Activated T-helper 1 cell treated with anti-CD3 and anti-CD28 coated beads, Interleukin-12 subunit alpha, Interleukin-12 subunit beta, Interleukin-2, Interleukin-4 antibody, amounts not matched to agents 30 ng/mL and 10 ng/mL and 1 ng/mL, durations not matched to agents 14 hours and 24 hours and 36 hours (primary cell): ENCODE measurements at places on chromosomes 7 and 10. TPM values are rescaled to one million over a fixed set of nuclear protein-coding genes. Genes with fewer than 3 reads are reported as not detected.

GRCh38 chr10:111968647-111969046 is 214.9 kb downstream of the GPAM start:
- H3K27me3 ChIP-seq, result no peaks in the 10 kb centered on the region
- no peak for DNase-seq
- no peaks in the 10 kb centered on the region for H3K36me3 ChIP-seq
- H3K4me1 ChIP-seq, result no peaks in the 10 kb centered on the region

GRCh38 chr10:29473406-29474100 is 161.2 kb downstream of the SVIL start:
- DNase-seq, result no peak
- H3K36me3 ChIP-seq, result peaks cover 2% of the 10 kb centered on the region
- H3K4me1 ChIP-seq, result peaks cover 7% of the 10 kb centered on the region
- H3K4me3 ChIP-seq, result no peak overlapping the region

DNA sequence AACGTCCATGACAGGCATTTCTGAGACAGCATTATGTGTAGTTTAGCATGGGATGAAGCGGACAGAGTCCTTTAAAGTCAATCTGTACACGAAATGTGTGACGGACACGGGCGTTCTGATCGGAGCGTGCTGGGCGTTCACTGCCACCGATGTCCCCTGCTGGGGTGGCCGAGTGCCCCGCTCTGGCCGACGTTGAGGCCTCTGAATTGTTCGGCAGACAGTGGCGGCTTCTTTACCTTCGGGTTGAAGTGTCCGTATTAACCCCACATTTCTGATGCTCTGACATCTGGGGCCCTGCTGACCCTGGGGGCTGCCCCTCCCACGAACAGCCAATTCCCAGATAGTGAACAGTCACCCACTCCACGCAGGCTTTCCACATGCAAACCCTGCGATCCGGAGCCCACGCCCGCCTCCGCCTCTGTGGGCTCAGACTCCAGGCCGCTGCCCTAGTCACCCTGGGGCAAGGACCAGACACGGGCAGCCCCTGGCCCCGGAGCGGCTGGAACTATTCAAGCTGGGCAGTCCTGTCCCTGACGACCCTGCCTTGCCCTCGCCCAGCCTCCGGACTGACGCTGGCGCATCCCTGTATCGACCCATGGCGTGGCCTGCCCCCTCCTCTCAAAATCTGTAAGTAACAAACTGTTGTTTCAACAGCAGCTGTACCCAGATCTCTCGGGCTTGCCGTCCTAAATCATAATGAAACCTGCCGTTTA is 445.7 kb downstream of the PTPRN2 start:
- H3K4me1 ChIP-seq, result no peaks in the 10 kb centered on the region
- no peaks in the 10 kb centered on the region for H3K36me3 ChIP-seq
- DNase-seq, result no peak

The ZNF487 gene
- total RNA-seq, result 1.8 and 2.0 TPM in 2 replicates

DNA sequence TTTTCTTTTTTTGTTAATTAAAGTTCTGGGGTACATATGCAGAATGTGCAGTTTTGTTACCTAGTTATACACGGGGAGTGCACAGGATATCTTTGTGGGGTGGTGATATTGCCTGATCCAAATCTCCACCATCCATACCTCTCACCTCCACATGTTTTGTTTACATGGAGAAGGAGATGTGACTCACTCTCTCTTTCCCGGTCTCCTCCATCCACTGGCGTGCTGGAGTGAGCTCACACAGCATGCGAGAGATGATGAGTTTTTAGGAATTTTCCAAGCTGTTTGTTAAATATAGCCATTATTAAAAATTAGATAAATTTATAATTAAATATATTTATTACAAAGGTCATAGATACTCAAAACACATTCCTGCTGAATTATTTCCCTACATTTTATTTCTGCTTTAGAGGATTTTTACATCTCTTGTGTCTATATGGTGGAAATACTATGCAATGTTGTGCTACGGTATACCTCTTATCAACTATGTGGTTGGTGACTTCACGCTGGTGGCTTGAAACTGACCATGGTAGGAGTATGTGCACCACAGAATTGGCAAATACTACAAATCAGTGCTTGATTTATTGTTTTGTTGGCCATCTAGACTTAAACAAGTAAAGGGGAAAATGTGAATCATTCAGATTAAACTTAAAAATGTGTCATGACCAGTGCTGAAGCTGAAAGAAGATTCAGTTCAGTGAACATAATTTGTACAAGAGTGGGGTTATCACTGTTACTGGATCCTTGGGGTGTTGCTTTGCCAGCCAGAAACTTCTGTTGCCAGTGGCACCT is 107.9 kb upstream of the FAM180A start:
- no peak overlapping the region for H3K27ac ChIP-seq
- no peaks in the 10 kb centered on the region for H3K36me3 ChIP-seq
- peaks cover 3% of the 10 kb centered on the region for H3K27me3 ChIP-seq
- H3K4me1 ChIP-seq, result no peaks in the 10 kb centered on the region
- no peak overlapping the region for H3K4me3 ChIP-seq

DNA sequence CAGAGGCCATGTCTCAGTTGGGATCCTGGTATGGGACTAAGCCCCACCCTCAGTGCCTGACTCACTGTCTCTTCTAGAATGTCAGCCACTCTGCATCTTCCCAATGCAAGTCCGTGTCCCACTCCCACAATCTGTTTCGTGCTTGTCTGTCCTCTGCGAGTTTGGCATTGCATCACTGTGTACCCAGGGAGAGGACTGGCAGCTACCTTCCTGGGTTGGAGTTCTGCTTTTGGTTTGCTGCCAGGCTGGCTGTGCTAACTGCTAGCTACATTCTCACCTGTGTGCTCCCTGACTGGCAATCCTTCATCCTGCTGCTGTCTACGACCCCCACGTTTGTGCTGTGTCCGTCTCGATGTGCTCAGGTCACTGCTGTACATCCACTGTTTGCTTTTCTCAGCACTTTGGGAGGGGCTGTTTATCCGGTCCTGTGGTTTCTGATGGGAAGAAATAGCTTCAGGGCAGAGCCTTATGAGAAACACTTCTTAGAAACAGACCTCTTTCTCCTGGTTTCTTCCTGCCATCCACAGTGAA is 56.0 kb upstream of the GLI3 start:
- no peaks in the 10 kb centered on the region for H3K36me3 ChIP-seq
- no peak for DNase-seq
- H3K27me3 ChIP-seq, result no peaks in the 10 kb centered on the region
- no peak overlapping the region for H3K27ac ChIP-seq
- no peaks in the 10 kb centered on the region for H3K4me1 ChIP-seq
- H3K4me3 ChIP-seq, result no peak overlapping the region

GRCh38 chr10:89360157-89360556 is 17.7 kb upstream of the IFIT1B start:
- H3K4me1 ChIP-seq, result no peaks in the 10 kb centered on the region
- no peak for DNase-seq
- H3K36me3 ChIP-seq, result no peaks in the 10 kb centered on the region
- H3K27me3 ChIP-seq, result peaks cover 34% of the 10 kb centered on the region
- no peak overlapping the region for H3K4me3 ChIP-seq

DNA sequence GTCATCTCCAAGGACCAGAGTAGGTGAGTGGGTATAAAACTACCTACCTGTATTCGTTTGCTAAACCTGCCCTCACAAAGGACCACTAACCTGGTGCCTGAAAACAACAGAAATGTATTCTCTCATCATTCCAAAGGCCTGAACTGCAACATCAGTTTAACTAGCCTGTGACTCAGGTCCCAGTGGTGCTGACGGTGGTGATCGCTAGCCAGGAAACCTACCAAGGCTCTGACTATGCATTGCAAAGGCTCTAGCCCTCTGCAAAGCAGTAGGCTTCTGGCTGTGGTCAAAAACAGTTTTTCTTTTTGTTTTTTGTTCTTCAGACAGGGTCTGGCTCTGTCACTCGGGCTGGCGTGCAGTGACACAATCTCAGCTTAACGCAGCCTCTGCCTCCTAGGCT is 107.5 kb downstream of the NPTX2 start:
- no peaks in the 10 kb centered on the region for H3K4me1 ChIP-seq
- no peak for DNase-seq
- H3K27me3 ChIP-seq, result peaks cover 6% of the 10 kb centered on the region
- H3K27ac ChIP-seq, result no peak overlapping the region
- H3K4me3 ChIP-seq, result no peak overlapping the region

DNA sequence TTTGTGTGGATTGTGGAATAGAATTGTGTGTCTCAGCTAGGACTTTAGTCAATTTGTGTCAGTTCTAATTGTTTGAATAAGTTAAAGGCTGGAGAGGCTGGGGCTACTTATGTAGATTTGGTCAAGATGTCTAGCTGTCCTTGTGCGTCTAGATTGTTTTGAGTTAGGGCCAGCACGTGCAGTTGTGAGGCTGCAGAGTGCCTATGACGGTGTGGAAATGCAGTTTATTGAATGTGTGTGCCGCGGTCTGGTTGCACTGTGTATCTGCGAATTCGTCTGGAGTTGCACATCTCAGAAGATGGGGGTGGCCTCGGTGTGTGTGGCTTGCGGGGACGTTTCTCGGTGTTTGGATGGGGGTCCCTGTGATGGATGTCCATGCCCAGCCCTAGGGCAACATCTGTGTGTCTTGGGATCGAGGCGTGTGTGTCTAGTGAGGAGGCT is 10.2 kb downstream of the EMX2 start:
- H3K36me3 ChIP-seq, result peaks cover 4% of the 10 kb centered on the region
- H3K4me3 ChIP-seq, result no peak overlapping the region
- peaks cover 75% of the 10 kb centered on the region for H3K27me3 ChIP-seq
- no peak for DNase-seq
- peaks cover 9% of the 10 kb centered on the region for H3K4me1 ChIP-seq

- no peaks in the 10 kb centered on the region for H3K36me3 ChIP-seq
- peaks cover 20% of the 10 kb centered on the region for H3K27me3 ChIP-seq
- no peak for DNase-seq
Observed at GRCh38 chr7:104908636-104909035, 105.4 kb upstream of the KMT2E start.

The DNAJC12 gene
- 25.0 and 27.2 TPM in 2 replicates for total RNA-seq

GRCh38 chr10:103540722-103541121 is 47.2 kb downstream of the NEURL1 start:
- peaks cover 15% of the 10 kb centered on the region for H3K4me1 ChIP-seq
- H3K36me3 ChIP-seq, result no peaks in the 10 kb centered on the region
- no peak overlapping the region for H3K27ac ChIP-seq
- DNase-seq, result no peak
- H3K4me3 ChIP-seq, result no peak overlapping the region

The ITIH5 gene
- not detected in 2 replicates for total RNA-seq

DNA sequence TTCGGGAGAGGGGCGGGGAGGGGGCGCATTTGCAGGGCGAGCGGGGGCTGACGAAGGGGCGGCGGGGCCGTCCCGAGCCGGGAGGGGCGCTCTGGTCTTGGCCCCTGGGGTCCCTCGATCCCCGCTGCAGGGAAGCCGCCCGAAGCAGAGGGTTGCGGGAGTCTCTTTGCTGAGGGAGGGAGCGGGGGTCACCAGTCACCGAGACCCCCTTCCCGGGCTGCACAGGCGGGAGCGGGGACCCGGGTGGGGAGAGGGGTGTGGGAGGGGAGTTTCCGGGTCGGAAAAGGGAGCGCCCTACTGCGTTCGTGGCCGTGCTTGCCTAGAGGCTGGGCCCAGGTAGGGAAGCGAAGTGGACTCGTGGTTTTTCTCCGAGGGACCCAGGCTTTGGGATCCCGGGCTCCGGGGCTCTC is 422 bp downstream of the AP1S1 start:
- no peak for DNase-seq
- peaks cover 14% of the 10 kb centered on the region for H3K4me1 ChIP-seq
- peaks cover 10% of the 10 kb centered on the region for H3K36me3 ChIP-seq
- H3K27me3 ChIP-seq, result peaks cover 12% of the 10 kb centered on the region

The SP8 gene
- total RNA-seq, result not detected in 2 replicates

The AGBL3 gene
- 1.5 and 1.9 TPM in 2 replicates for total RNA-seq

The GARIN1A gene
- total RNA-seq, result 0.73 and 1.0 TPM in 2 replicates

The COL1A2 gene
- 9.3 and 10.2 TPM in 2 replicates for total RNA-seq

DNA sequence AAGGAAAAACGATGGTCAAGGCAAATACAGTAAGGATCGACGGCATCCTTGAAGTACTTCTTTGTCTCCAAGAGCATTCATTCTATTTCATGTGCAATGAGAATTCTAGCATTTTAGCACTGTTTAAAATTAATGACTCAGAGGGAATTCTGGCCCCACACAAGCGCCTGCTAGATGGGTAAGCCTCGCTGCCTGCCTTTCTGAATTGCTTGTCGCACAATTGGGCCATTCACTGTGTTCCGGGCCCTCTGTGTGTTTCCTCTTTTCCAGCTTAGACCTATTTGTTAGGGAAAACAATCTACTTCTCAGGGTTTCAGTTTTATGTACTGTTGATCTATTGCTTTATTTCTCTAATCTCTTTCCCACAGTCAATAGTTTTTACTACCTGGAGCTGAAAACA is 204.7 kb upstream of the ZNF32 start:
- DNase-seq, result no peak
- no peaks in the 10 kb centered on the region for H3K4me1 ChIP-seq
- H3K27ac ChIP-seq, result no peak overlapping the region
- H3K36me3 ChIP-seq, result no peaks in the 10 kb centered on the region
- peaks cover 11% of the 10 kb centered on the region for H3K27me3 ChIP-seq
- H3K4me3 ChIP-seq, result no peak overlapping the region

The MRPS17 gene
- total RNA-seq, result 38.2 and 39.3 TPM in 2 replicates

DNA sequence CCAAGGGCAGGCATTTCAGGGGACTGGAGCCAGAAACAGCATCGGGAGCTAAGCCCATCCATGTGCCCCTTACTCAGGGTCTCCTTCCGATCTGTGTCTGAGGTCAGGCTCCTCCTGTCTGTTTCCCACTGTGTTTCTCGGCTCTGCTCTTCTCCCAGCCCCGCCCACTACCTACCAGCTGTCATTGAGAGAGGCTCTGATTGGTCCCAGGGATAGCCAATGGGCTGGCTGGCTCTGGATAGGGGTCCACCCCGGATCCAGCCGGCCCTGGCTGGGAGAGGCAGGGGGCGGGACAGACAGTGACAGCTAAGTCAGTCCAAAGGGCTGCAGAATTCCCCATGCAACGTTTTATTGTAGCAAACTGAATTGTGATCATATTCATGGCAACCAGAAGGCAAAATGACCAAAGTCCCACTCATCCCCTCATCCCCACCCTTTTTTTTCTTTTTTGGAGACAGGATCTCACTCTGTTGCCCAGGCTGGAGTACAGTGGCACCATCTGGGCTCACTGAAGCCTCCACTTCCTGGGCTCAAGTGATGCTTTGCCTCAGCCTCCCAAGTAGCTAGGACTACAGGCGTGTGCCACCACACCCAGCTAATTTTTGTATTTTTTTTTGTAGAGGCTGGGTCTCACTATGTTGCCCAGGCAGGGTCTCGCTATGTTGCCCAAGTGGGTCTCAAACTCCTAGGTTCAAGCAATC is 76.3 kb downstream of the CLIP2 start:
- H3K27ac ChIP-seq, result no peak overlapping the region
- H3K27me3 ChIP-seq, result no peaks in the 10 kb centered on the region
- no peak for DNase-seq
- no peaks in the 10 kb centered on the region for H3K36me3 ChIP-seq

GRCh38 chr10:128693493-128694131 is 567.4 kb upstream of the MKI67 start:
- H3K4me1 ChIP-seq, result no peaks in the 10 kb centered on the region
- H3K4me3 ChIP-seq, result no peak overlapping the region
- no peak for DNase-seq
- H3K36me3 ChIP-seq, result no peaks in the 10 kb centered on the region
- no peaks in the 10 kb centered on the region for H3K27me3 ChIP-seq
- no peak overlapping the region for H3K27ac ChIP-seq
